ENCODE measurements at places on chromosomes 3 and 15. TPM values are rescaled to one million over a fixed set of nuclear protein-coding genes. Genes with fewer than 3 reads are reported as not detected.

The SLC6A20 gene
- 0.05 TPM for polyA plus RNA-seq

The RRP9 gene
- 4.9 TPM for polyA plus RNA-seq

DNA sequence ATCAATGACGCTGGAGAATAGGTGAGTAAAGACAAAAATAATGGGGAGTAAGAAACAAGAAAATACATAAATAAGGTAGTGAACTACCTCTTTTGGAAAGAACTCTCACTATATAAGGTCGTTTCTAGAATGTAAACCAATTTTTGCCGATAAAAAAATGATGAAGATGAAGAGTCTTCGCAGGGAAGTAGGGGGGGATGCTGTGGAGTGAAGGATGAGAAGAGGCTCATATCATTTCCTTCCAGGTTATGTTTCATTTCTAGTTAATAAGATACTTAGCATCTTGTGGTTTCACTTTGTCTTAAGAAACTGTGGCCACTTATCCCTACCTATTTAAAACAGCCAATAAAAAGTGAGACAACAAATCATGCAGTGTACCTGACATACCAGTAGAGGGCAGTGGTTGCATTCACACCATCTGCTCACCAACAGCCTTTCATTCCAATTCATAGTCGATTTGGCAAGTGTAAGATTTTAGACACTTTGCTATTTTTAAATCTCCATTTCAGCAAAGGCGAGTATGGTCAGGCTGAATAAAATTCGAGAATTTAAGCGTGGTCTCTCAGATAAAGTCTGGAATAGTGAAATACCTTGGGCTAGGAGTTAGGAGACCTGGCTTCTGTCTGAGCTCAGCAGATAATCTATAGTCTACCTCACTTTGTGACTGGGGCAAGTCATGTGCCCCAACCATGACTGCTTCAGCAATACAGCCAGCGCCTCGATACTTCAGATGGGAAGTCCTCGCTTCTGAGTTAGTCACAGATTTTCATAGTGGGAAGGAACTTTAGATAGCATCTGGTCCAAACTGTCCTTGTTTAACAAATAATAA, 28.9 kb upstream of the ICE2 start:
- no peak for DNase-seq

- DNase-seq, result no peak
Measured at GRCh38 chr3:183098536-183099025, 715 bp downstream of the MCCC1 start.

The P2RY1 gene
- 4.1 TPM for polyA plus RNA-seq
